ENCODE measurements at places on chromosomes 2 and 18.

DNA sequence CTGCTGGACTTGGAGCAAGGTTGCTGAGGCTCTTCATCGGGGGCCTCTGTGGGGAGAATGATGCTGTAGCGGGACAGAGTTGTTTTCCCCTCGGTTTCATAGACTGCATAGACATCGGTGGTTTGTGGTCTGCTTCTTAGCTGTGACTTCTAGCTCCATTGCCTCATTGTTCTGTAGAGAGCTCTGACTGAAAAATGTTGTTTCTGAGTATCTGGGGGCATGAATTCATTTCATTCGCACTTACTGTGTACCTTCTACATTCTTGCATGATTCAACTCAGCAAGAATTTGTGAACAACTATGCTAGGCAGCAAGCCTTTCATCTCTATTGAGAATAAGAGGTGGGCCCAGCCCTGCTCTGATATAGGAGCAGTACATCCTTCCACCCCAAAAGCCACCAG is 406.8 kb downstream of the NBAS start:
- no peak for DNase-seq

DNA sequence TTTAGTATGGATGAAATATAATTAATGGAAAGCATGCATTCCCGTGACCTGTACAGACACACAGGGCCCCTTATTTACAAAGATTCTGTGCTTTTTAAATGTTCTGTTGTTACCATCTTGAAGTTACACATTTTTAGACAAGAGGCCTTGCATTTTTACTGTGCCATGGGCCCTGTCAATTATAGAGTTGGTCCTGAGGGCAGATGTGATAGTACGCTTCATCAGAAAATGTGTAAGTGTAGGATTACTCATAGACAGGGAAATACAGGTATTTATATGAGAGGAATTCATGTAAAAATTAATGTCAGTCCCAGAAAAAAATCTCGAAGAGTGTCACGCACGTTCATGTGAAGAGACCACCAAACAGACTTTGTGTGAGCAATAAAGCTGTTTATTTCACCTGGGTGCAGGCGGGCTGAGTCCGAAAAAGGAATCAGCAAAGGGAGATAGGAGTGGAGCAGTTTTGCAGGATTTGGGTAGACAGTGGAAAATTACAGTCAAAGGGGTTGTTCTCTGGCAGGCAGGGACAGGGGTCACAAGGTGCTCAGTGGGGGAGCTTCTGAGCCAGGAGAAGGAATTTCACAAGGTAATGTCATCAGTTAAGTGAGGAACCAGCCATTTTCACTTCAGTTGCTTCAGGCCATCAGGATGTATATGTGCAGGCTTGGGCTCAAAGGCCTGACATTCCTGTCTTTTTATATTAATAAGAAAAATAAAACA is 12.2 kb upstream of the ALPK2 start:
- no peak for DNase-seq

DNA sequence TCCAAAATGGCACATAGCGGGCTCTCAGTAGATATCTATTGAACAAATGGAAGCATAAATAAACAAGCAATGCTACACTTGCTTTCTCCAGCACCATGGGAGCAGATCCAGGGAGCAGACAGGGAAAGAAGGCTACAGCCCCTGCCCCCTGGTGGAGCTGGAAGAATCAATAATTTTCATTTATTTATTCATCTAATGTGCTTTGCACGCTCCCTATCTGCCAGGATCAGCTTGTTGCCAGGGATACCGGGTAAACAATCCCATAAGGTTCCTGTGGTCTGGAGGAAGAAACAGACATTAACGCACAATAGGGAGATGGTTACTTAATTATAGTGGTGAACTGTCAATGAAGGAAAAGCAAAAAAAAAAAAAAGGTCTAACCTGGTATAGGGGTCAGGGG is 40.1 kb upstream of the CLASP1 start:
- DNase-seq = no peak

GRCh38 chr18:57644540-57644939 is 22.9 kb upstream of the NARS1 start:
- peak; percentile 4 for DNase-seq

DNA sequence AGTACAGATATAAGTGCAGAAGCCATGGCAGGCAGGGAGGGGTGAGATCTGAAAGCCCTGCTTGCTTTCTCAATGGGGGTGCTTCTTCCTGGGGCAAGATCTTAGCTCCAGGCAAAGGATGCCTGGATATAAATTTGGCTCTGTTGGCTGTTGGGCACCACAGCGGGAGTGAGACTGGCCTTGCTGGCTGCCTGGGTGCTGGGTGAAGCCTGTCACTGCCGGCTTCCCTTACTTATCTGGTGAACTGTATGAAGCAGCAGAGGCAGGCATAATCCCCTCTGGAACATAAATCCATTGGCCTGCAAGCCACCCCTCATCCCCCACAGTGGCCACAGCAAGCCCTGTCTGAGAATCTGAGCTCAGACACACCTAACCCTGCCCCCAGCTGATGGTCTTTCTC is 27.4 kb upstream of the SP140L start:
- no peak for DNase-seq

GRCh38 chr18:24055009-24055804 is 40.7 kb downstream of the TTC39C start:
- DNase-seq = no peak

- no peak for DNase-seq
These were observed 35.2 kb downstream of the ZNF407 start for GRCh38 chr18:74632856-74633255.

DNA sequence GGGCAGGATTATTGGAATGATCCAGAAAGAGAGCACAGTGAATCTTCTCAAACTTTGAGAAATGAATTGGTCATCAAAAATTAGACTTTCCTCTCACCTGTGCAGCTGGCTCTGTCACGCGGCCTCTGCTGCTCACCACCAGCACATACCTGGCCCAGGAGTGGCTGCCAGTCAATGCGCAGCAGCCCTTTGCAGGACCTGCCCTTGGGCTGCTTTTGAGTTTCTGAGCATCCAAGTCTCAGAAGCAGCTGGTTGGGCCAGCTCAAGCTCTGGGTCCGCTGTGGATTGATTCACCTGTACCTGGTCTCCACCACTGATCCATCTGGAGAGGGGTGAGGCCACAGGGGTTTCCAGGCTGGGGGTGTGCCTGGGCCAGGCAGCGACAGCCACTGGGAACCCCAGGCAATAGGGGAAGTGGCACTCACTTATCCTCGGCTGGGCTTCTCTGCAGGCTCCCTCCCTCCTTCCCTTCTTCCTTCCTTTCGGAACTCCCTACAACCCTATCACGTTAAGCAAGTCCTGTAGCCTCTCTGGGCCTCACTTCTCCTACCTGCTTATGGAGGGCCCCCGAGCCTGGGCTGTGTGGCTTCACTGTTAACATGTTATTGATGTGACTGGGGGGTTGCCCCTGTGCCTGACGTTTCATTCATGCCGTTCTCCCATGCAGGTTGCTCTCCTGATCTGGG is 48.1 kb downstream of the SH3BP4 start:
- DNase-seq = no peak

GRCh38 chr18:62877411-62878221 is 162.3 kb downstream of the PHLPP1 start:
- DNase-seq = no peak

- DNase-seq = no peak
These were observed 73.9 kb upstream of the LPIN2 start for GRCh38 chr18:3086871-3087270.

DNA sequence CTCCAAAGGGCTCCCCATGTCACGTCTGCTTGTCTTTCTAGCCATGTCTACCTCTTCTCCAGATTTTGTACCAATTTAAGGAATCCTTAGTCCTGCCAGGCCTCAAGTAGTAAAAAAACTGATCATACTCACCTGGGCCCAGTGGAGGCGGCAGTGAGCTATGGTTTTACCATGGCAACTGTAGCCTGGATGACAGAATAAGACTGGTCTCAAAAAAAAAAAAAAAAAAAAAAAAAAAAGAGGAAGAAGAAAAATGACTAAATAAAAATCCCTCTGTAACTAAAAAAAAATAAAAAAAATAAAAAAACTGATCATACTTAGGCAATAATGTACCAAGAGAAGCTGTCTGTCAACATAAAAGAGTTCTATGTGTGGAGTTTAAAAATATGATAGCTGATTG is 221.6 kb downstream of the NR4A2 start:
- DNase-seq = peak; percentile 47

DNA sequence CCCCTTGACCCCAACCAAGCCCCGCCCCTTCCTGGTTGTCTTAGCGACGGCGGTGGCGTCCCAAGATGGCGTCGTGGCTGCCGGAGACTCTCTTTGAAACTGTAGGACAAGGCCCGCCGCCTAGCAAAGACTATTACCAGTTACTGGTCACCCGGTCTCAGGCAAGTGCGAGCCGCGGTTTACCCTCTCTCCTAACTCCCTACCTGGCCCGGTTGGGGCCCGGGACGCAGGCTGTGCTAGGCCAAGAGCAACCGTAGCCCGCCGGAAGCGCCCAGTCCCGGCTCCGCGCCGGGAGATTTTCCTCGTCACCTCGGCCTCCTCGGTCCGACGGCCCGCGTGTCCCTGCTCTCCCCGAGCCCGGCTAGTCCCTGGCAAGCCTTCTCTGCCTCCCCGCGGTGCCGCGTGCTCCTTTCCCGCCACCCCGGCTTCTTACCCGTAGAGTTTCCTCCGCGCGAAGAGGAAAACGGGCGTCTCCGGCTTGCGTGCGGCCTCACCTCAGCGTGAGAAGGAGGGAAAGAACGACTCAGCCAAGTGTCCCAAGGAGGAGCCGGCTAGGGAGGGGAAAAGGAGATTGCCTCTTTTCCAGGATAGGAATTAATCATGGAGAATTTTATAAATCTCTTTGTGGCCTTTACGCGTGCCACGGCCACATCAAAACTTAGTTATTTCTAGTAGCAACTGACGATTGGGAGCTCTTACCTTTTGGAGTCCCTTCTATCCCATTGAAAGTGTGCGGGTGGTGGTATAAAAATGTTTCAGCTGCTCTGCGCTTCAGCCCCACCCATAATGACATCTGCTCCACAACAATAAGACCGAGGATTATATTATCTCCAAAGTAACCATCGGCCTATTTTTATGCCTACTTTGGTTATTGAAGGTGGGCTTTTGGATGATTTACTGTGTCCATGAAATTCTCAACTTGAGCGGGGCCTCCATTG is at the start of gene FBXO36:
FBXO36 (plus strand) TSS at position 55 of the 938 bp plus-strand sequence; CDS start at position 66, 11 bp downstream.
- peak; percentile 85 for DNase-seq

DNA sequence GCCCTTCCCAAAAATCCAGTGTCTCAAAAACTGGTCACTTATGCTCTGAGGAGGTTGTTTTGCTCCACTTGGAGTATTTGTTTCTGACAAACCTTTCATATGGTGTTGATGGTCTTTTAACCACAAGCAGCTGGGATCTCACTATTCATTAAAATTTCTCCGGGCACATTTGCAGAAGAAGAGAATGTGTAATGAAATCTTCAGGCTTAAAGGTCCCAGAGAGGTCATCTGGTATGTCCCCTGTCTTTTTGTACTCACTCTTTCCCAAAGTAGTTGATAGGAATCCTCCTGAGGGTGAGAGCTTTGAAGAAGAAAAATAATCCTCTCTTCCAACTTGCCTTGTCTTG is 430.8 kb downstream of the SETBP1 start:
- no peak for DNase-seq

Data from AML-193 (cell line).